ENCODE measurements at places on chromosomes 12 and 14.

- peak; percentile 81 for DNase-seq
Observed at GRCh38 chr14:54488646-54489317, at the start of gene GMFB. Gene GMFB, minus strand, starts transcription at chr14:54488980. Its CDS starts 53 bp downstream, at chr14:54488927.

GRCh38 chr14:36986407-36986806 is 186.0 kb downstream of the SLC25A21 start:
- no peak for DNase-seq

GRCh38 chr12:1907652-1908611 is 10.5 kb downstream of the CACNA2D4 start:
- no peak for DNase-seq

GRCh38 chr14:40252817-40253447 is 820.7 kb upstream of the FBXO33 start:
- DNase-seq = no peak

- DNase-seq = peak; percentile 8
Observed at GRCh38 chr12:39116861-39117260, 211.5 kb upstream of the CPNE8 start.

Measured in DMS153 (cell line).